Stimulated activated CD4-positive, alpha-beta T cell treated with anti-CD3 and anti-CD28 coated beads, Interleukin-1b, Interleukin-23, amount 100 ng/mL, for 1 hour (primary cell): ENCODE measurements at places on chromosomes 7 and 10.

- DNase-seq: no peak
These were observed 103.0 kb downstream of the RNF133 start for GRCh38 chr7:122595885-122596284.

DNA sequence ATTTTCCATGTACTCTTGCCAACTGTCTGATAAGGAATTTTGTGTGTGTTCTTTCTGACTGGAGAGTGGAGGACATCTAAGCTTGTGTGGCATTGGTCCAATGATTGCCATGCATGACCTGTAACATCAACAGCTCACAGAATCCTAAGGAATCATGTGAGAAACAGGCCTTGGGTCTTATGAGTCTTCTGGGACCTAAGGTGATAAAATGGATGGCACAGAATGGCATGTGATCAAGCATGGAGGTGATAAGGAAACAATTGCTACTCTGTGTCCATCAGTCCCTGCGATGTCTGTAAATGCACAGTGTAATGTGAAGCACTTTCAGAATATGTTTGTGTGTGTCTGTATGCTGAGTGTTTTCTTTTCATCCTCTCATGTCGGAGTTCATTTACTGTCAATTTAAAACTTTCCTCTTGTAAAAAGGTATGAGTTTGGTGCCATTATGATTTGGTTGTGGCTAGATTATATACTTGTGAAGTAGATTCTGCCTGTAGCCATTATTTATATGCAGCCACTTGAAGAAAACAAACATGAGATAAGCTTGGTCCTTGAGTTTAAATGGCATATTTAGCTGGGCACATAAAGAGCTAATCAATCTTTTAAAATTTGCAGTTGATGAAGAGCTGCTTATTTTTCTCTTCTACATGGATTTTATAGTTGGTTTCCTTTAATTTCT lies 127.5 kb downstream of the VPS50 start:
- DNase-seq: no peak

GRCh38 chr7:138350701-138351357 lies 109.2 kb upstream of the TRIM24 start:
- DNase-seq: no peak

- no peak for DNase-seq
These were observed 71.6 kb downstream of the SH2D4B start for GRCh38 chr10:80609331-80609730.

DNA sequence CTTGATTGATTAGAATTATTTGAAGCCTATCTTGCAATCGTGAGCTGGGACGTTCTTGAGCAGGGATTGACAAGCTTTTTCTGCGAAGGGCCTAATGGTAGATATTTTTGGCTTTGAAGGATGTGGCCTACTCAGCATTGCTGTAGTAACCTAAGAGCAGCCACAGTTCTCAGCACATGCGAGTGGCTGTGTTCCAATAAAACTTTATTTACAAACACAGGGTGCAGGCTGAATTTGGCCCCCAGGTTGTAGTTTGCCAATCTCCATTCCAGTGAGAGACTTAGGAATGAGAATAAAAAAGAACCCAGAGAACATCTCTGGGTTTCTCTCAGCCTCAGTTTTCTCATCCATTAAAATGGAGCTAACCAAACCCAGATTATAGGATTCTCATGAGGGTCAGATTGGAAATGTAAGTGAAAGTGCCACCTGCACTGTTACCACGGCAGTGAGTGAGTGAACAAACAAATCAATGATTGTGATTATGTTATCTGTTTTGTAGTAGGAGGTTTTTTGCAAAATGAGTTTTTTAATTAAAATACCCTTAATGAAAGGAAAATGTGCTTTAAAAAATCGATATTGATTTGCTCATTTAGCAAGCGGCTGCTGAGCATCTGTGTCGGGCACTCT lies 664.0 kb downstream of the SDK1 start:
- DNase-seq: no peak

DNA sequence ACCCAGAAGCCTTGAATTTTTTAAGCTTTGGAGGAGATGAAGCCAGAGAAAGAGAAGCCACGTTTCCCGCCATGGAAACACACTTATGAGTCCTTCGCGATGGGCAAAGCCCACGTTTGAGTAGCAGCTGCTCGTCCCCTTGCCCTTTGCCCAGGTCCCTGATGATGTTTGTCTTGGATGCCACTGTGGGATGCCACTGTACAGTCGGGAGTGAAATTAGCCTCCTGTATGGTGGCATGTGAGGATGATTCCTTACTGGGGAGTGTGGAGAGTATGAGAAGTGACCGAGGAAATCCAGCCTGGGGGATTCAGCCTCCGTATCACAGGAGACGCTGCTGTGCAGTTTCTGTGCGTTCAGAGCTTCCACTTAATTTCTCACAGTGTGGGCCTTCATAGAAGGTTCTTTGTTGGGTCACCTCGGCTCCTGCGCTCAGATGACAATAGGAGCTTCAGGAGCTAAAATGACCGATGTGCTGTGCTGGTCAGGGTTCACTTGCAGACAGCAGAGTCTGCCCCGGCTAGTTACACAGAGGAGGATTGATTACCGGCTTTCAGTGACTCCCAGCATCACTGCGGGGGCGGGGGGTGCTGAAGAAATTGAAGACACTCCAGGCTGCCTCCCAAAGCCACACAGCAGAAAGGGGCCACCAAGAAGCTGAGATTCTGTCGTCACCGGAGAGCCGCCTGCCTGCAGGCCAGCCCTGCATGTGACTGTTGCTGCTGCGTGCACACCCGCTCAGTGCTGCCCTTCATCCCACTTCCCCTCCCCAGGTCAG lies 122.1 kb upstream of the SFMBT2 start:
- no peak for DNase-seq

GRCh38 chr10:7707102-7707501 lies 4.0 kb downstream of the ITIH2 start:
- DNase-seq: no peak

DNA sequence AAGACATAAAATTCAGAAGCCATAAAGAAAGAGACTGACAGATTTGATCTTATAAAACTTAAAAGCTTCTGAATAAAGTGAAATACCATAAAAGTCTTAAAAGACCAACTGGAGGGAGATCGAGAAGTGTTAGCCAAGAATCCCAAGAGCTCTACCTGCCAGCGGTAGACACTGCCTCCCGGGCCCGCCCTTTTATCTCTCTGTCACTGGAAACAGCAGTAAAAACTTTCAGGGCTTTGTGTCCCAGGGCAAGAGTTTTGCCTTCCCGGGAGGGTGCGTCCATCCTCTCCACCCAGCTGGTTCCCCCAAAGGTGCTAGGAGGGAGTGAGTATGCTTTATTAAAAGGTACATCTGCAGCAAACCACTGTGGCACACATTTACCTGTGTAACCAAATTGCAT lies 5.8 kb downstream of the PLA2G12B start:
- no peak for DNase-seq

- no peak for DNase-seq
These were observed 293.6 kb upstream of the ZNF32 start for GRCh38 chr10:43942096-43942850.

DNA sequence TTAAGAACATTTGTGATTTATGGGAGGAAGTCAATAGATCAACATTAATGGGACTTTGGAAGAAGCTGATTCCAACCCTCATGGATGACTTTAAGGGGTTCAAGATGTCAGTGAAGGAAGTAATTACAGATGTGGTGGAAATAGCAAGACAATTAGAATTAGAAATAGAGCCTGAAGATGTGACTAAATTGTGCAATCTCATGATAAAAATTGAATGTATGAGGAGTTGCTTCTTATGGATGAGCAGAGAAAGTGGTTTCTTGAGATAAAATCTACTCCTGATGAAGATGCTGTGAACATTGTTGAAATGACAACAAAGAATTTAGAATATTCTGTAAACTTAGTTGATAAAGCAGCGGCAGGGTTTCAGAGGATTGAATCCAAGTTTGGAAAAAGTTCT lies 70.9 kb upstream of the NEUROD6 start:
- no peak for DNase-seq

DNA sequence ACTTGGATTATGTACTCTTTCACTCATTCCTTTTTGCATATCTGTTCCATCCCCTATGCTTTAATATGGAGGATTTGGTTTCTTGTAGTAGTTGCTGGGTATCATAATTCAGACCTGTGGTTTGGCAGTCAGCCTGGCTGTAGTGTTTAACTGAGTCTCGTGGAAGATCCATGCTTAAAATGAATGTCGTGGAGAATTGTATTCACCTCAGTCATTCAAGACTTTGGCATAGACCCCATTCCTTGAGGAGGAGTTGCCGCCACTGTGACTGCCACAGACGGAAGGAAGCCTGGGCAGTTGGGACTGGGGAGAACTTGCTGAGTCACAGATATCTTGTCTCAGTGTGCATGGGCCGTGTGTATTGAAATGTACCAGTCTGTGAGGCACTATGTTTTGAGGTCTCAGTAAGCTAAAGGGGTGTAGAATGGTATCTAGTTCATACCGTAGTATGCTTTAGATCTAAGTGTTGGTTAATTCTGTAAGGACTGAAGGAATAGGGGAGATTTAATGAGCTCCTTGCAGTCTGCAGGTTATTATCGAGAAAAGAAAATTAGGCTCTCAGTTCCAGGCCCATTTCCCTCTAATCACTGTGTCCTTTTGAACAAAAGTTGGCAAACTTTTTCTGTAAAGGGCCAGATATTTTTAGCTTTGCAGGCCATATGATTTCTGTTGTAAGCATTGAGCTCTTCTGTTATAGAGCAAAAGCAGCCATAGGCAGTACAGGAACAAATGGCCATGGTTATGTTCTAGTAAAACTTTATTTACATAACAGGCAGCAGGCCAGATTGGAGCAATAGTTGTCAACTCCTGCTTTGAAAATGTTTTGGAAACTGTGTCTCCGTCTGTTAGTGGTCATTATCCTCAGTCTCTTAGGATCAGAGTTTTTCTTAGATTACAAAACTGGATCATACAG lies 76.8 kb downstream of the TPST1 start:
- no peak for DNase-seq

DNA sequence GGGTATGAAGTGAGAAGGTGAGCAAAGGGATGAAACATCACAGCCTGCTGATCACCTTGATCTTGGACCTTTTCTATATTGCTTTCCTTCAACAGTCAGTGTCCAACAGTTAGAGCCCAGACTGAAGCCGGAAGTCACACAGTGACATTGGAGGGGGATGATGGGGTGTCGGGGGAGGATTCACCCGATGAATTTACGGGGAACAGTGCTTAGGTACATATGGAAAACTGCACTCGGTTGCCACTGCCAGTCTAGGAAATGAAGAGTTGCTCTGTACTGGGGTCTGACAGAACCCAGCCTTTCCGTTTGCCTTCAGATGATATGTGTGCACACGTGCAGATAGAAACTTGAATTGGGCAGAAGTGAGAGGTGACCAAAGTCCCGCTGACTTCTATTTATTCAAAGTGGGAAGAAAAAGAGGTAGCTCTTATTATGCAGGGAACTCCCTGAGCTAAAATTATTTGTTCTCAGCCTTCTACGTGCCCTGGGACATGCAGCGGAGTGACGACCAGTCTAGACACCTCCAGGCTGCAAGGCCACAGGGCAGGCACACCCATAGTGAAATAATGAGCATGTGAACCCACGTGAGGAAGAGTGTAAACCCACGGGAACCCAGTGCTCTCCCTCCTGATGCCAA lies 107.2 kb upstream of the INHBA start:
- DNase-seq: no peak

GRCh38 chr7:158067931-158068482 lies 519.6 kb downstream of the PTPRN2 start:
- no peak for DNase-seq

GRCh38 chr10:31004611-31005193 lies 27.0 kb downstream of the ZNF438 start:
- no peak for DNase-seq

GRCh38 chr10:126006906-126007305 lies 110.5 kb downstream of the FANK1 start:
- no peak for DNase-seq

DNA sequence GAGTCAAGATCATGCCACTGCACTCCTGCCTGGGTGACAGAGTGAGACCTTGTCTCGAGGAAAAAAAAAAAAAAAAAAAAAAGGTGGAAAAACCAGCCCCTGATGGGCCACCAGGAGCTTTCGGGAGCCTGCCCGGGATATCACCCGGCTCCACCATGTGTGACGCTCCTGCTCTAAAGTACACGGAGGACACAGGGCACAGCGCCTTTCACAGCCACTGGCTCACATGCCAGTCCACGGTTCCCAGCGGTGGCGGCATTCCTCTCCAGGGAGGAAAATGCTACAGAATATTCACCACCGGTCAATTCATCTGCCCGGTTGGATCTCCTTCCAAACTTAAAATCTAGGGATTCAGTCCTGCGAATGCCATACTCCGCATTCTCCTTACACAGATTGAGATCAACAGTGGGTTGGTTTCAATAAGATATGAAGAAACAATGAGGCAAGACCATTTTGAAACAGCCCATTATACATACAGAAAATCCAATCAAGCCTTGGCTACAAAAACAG lies 81.2 kb downstream of the CTBP2 start:
- no peak for DNase-seq

DNA sequence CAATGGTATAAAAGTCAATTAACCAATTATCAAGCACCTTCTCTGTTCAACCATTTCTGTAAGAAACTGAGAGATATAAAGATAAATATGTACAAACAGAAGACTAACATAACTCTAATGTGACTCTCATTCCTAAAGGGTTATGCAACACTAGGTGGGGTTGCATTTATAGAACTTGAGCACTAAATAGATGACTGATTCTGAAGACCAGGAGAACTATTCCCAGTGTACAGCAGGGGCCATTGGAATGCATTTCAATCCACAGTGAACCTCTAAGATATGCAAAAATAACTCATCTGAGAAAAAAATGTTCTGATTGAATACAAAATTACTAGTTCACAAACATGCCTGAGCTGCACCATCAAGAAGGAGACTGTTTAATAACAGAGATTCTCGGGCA lies 341.2 kb upstream of the STEAP1 start:
- DNase-seq: no peak

DNA sequence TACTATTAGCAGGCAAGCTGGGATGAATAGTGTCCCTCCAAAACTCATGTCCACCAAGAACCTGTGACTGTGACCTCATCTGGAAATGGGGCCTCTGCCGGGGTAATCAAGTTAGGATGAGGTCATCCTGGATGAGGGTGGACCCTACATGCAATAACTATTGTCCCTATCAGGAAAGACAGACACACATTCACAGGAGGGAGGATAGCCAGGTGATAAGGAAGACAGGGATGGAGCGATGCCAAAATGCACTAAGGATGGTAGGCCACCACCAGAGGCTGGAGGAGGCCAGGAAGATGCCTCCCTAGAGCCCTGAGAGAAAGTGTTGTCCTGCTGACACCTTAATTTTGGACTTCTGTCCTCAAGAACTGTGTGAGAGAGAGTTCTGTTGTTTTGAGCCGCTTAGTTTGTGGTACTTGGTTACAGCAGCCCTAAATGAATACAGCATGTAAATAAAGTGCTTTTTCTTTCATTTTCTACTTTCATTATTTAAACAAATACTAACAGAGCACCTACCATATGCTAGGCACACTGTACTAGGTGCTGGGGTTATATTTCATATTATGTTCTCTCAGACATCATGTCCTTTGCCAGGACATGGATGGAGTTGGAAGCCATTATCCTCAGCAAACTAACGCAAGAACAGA lies 111.9 kb downstream of the USP6NL start:
- DNase-seq: no peak

GRCh38 chr7:151125470-151125845 lies 39.2 kb downstream of the AGAP3 start:
- DNase-seq: no peak

GRCh38 chr7:116706668-116707126 lies 34.7 kb downstream of the MET start:
- DNase-seq: no peak
